ENCODE measurements at places on chromosomes 6 and 20.

GRCh38 chr6:49980898-49981297, 11.5 kb upstream of the DEFB113 start:
- DNase-seq, result no peak

GRCh38 chr6:118197539-118197938, 290.5 kb downstream of the SLC35F1 start:
- no peak for DNase-seq

DNA sequence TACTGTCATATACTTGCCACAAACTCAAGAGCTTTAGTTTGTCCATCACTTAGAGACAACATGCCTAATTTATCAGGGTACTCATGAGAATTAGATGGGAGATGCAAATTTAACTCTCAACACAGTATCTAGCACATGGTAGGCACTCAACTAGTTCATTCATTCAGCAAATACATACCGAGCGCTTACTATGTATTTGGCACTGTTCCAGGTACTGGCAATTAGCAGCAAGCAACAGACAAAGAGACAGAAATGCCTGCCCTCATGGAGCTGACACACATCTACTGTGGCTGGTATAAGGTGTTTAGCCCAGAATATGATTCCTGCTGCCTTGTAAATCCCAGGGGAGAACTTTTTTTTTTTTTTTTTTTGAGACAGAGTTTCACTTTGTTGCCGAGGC, 4.8 kb downstream of the MICAL1 start:
- DNase-seq, result no peak

GRCh38 chr6:87250019-87250418, 72.4 kb upstream of the SMIM8 start:
- DNase-seq, result no peak

GRCh38 chr6:15621203-15622044, 41.4 kb downstream of the DTNBP1 start:
- DNase-seq, result no peak

DNA sequence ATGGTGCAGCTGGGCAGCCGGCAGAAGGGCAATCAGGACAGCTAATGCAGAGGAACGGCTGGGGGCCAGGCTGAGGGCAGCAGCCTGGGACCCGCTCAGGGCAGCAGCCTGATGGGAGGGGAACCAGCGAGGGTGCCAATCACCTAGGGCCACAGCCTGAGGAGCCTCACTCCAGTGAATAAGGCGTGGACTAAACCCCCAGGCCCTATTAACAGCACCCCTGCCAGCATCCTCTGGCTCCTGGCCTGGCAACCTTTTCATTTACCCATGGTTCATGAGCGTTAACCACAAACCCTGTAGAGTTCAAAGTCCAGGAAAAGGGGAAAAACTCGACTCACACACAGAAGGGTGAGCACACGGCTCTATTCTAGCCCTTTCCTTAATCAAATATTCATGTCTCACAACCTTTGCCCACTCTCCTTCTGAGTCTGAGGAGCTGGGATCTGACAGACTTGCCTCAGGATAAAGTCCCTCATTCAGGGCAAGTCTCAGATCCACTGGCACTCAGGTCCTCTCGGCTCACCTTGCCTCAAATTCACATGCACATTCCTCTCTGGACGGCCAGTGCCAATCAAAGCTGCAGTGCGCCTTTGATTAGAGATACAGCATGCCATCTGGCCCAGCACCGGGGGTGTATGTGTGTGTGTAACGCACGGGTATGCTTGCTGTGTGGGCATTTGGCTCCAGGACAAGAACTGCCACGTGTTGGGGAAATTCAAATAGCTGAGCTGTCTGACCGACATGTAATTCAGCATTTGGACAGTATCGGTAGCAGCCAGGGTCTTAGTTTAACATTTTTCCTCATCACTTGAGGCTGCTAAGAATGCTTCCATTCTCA, 86.9 kb upstream of the TRAF3IP2 start:
- DNase-seq, result no peak

DNA sequence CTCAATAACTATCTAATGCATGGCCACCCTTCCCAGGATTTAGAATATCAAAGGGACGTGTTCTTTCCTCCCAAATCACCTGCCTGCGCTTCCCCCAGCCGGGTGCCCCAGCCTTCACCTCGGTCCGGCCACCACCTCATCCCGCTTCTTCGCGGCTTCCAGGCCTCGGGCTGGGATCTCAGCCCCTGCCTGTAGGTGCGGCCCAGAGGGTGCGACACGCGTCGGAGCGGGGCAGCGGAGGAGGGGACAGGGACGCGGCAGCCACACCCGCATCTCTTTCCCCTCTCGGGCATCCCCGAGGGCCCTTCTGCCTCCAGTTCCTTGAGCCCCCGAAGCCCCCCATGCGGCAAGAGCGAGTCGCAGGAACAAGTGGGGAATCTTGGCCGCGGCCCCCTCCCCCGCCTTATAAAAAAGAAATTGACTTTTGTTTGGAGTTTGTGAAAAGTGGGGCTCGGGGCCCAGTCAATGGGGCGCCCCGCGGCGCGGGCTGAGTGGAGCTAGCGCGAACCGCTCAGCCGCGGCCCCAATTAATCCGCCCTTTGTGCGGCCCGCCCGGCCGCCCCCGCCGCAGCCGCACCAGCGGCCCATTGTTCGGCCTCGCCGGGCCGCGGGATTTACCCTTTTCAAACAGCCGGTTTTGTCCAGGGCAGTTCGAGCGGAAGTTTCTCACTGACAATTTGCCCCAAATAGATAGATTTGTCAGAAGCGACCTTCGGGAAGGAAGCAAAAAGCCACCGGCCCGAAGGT, 8.4 kb upstream of the NR2E1 start:
- DNase-seq, result no peak

- DNase-seq, result no peak
Observed at GRCh38 chr6:51571168-51571567, 516.2 kb downstream of the PKHD1 start.

GRCh38 chr6:144793744-144794143, 508.6 kb downstream of the UTRN start:
- DNase-seq, result no peak

GRCh38 chr20:10666221-10667076, 7.3 kb downstream of the JAG1 start:
- DNase-seq, result no peak

DNA sequence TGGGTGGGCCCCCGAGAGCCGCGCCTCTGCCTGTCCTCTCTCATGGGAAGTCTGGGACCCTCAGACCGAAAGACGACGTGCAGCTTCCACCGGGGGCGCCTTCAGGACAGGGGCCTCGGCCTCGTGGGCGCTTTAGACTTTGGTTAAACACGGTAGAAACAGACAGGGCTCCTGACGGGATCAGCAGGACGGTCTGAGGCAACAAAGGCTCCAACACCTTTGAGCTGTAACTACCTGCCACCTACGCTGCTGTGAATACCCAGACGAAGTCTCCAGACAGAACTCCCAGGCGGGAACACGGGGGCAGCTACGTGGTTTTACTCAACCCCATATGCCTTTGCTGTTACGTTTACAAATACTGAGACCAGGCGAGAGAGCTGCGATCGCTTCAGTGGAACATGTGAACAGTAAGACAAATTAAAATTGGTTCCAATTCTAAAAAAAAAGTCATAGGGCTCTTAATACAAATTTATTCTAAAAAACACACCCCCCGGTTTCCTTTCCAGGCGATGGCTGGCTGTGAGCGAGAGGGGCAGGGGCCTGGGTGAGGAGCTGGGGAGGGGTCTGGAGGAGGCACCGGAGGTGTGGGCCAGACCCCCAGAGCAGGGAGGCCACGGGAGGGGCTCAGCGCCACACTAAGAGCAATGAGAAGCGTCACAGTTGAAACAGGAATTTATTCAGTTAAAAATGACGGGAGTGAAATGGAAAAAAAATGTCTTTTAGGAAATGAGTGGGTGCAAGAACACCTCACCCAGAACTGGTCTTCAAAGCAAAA, 453.2 kb downstream of the QKI start:
- DNase-seq, result no peak

GRCh38 chr20:13102237-13102636, 93.5 kb downstream of the SPTLC3 start:
- peak; percentile 4 for DNase-seq

GRCh38 chr20:16423311-16424212, 149.7 kb downstream of the KIF16B start:
- DNase-seq, result peak; percentile 17

- no peak for DNase-seq
Observed at GRCh38 chr20:34916774-34917354, 38.7 kb downstream of the GSS start.

DNA sequence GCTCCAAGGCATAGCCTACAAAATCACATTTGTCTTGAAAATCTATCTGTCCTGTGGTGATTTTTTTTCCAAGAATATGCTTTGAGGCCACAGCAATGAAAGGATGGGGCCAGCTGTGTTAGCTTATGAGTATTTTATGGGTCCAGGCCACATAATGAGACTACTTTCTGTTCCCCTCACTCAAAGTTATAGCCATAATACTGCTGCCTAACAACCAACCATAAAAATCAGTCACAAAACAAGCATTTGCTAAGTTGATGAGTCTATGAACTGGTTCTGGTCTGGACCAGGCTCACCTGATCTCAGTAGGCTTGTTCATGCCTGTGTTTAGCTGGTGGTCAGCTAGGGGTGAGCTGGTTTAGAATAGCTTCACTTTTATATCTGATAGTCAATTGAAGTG, 192.5 kb upstream of the PLCB4 start:
- no peak for DNase-seq

DNA sequence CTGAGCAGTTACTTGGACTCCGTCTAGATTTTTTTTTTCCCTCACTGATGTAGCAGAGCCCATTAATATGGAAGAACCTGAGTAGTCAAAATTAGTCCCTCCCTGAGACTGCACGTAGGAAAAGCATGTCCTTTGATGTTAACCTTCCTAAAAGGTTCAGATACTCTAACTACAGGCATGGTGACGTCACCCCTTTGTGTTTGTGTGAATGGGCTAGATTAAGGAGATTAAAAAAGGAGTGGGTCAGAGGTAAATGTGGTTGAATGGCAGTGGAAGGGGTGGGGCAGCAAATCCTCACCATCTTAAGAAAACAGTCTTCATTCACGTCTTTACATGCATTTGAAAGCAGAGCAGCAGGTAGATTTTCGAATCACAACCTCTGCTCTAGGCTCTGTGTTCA, 521.1 kb downstream of the TFAP2B start:
- peak; percentile 3 for DNase-seq

DNA sequence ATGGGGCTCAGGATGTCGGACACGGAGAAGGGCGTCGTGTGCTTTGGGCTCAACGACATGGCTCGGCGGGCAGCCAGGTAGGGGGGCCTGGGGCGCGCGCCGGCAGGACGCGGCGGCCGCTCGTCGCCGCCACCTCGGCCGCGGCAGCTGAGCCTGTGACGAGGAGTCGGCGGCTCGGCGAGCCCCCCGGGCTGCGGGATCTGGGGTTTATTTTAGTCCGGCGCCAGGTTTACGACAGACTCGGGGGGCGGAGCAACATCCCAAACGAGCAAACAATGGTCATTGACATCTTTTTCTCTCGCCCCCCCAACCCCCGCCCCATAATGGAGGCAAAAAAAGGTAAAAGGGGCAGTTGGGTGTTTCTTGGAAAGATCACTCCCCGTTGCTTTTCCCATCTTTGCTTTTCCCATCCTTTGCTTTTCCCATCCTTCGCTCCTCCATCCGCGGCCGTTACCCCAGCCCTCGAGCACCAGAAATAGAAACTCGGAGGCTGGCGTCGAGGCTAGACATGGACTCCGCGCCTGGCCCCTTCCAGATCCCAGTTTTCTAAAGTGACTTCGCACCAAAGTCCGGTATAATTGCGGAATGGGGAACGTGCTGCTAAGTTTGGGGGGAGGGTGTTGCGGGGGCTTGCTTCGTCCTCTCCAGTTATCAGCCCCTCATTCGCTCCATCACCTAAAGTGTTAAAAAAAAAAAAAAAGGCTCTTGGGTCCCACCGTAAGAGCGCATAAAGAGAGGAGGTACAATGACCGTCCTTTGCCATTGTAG, at the start of gene NKX2-4:
TSS of gene NKX2-4 (minus strand) at position 186 of the 768 bp plus-strand sequence. CDS start at position 59, 127 bp downstream.
- peak; percentile 41 for DNase-seq

- no peak for DNase-seq
Observed at GRCh38 chr6:99362678-99363268, 13.3 kb upstream of the FAXC start.

GRCh38 chr20:63165356-63166192, 50.4 kb downstream of the YTHDF1 start:
- DNase-seq, result no peak

DNA sequence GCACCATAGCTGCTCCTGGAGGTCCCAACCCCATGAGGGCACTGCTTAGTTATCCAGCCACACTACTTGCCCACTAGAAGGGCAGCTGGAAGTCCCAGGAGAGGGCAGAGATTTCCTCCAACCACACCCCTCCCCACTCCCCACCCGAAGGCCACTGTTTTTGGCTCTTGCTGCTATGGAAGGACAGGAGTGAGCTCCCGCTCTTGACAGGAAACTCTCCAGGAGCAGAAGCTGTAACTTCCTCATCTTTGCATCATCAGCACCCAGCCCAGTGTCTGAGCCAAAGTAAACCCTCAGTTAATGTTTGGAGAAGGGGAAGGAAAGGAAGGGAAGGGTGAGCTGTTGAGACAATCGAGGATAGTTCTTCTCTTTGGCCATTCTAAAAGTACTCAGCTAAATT, 120.7 kb downstream of the MTFR2 start:
- DNase-seq, result no peak

- peak; percentile 60 for DNase-seq
Observed at GRCh38 chr6:52284131-52284459, 447 bp downstream of the MCM3 start.

DNA sequence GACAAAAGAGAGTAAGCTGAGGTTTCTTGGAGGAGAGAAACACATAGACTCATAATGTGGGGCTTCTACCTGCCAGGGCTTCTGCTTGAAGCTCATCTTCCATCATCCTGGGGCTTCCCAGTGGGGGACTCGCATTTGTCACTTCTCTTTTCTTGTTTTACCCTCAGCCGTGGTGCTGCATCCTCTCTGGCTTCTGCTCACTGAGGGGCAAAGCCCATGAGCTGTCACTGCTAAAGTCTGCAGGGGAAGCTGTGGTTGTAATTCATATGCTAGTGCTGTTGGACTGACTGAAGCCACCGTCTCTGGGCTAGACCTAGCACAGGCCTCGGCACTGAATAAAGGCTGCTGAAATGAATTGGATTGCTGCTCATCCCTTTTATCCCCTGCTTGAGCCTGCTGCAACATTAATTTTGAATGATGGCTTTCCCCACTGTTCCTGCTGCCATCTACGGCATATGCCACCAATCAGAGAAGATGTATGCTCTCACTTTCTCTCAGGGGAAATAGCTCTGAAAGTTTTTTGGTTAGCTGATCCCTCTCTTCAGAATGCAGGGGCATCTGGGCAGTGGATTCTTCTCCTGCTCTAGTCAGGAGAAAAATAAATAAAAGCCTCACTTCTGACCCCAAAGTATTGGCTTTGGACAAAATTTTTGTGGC, 568.4 kb upstream of the MAP3K7 start:
- DNase-seq, result no peak

DNA sequence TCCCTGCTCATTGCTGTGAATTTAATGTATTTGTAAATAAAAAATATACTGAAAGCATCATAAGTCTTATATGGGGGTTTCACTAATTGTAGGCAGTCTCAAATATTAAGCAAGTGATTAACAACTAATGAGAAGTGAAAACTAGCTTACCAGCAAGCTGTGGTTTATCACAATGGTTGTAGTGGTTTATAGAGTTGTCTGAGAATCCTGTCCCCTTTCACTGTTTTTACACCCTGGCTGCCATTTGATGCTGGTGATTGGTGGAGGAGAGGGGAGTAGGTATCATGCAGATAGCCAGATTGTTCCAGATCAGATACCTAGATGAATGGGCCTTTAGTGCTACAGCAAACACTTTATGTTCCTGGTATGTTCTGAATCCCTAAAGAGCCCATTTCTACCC, 6.0 kb downstream of the MKKS start:
- DNase-seq, result no peak

All from Daoy (cell line).